A549 treated with ZK216348 at 1 μM for 4 hours (cell line): ENCODE measurements at places on chromosomes 6 and 20. TPM values are rescaled to one million over a fixed set of nuclear protein-coding genes. Genes with fewer than 3 reads are reported as not detected.

The SLC22A23 gene
- 6.0 to 10.1 TPM (median 9.2 TPM) in 5 replicates for total RNA-seq

The ANKEF1 gene
- 6.8 to 7.9 TPM (median 7.4 TPM) in 5 replicates for total RNA-seq

The MOXD1 gene
- 1.5 to 2.1 TPM (median 2.0 TPM) in 5 replicates for total RNA-seq

The RHAG gene
- total RNA-seq: 0.11 TPM in 1 of 5 replicates, not detected in the others

The C6orf52 gene
- total RNA-seq: 1.4 to 2.7 TPM (median 2.0 TPM) in 5 replicates

The COL19A1 gene
- total RNA-seq: not detected in 5 replicates

The C6orf141 gene
- total RNA-seq: 12.6 to 16.6 TPM (median 14.4 TPM) in 5 replicates

The BHLHE23 gene
- not detected in 5 replicates for total RNA-seq

The MMUT gene
- 4.6 to 6.5 TPM (median 6.0 TPM) in 5 replicates for total RNA-seq
